Dermis blood vessel endothelial cell (primary cell): ENCODE measurements at places on chromosomes 6 and 20.
A peak's percentile ranks its signal among the peaks of the same experiment; 100 is the strongest.

GRCh38 chr6:162675503-162675902 is 52.1 kb downstream of the PRKN start:
- DNase-seq, result no peak

DNA sequence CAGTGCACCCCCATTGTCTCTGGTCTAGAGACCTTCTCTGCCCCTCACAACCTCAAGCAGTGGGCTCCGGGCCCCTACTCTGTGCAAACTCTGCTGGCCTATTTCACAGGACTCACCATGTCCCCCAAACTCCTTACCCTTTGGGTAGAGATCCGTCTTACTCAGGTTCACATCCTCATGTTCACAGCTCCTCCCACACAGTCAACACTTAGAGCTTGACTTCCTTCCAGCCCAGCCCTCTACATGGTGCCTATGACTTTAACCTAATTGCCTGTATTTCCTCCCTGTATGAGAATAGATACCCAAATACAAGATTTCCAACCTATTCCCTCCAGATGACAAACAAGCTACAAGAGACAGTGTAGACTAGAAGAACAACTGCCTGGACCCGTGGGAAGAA is 528.6 kb upstream of the JARID2 start:
- DNase-seq, result no peak

DNA sequence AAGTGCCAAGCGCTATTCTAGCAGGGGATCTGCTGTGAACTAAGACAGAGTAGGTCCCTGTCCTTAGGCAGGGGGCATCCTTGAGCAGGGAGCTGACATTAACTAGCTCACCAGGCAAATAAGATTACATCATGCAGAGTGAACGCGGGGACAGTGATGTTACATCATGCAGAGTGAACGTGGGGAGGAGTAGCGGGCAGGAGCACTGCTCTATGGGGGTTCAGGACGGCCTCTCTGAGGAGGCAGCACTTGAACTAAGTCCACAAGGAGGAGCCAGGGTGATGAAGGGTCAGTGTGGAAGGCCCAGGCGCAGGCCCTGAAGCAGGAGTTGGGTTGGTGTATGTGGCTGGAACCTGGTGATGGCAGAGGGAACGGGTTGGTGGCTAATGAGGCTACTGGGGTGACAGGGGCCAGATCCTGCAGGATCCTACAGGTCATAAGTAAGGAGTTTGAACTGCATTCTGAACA is 38.7 kb downstream of the KAT14 start:
- DNase-seq, result no peak

GRCh38 chr6:39218868-39219567 is 10.3 kb downstream of the KCNK5 start:
- DNase-seq, result no peak

DNA sequence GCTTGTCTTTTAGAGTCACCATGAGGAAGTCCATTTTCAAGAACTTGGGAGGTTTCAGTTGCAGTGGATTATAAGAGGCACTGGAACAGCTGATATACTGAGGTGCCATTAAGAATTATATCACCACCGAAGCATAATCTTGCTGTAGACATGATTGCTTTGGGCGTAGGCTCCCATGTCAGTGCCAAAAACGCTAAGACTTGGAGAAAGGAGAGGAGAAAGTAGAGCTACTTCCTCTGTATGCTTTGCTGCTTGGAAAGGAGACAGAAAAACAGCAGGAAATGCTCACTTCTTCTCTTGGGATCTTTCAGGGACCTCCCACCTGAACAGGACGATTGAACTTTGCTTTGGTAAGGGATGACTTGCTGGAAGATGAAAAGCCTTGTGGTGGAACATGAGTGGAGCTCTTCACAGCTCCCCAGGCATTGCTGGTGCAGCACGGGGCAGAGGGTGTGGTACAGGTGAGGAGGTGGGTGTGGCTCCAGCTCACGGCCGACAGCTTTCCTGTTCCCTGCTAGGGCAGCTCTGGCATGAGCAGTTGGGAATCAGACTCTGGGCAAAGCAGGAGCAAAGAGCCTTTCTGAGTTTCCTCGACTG is 190.4 kb upstream of the JAG1 start:
- no peak for DNase-seq

DNA sequence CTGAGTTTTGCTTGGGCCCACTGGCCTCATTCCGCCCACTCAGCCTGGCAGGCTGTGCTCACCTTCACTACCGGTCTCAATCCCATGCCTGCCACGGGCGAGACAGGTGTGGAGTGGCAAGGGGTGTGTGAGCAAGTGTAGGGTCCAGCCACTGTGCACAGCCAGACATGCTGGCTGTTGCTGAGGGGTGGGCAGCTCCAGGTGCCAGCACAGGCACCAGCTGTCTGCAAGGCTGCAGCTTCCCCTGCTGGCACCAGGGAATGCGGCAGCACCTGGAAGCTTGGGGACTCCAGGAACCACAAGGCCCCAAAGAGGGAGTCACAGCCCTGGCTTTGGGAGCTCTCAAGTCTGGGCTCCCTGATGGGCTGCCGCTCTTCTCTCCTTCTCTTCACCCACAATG is 372.7 kb downstream of the CBLN4 start:
- no peak for DNase-seq

DNA sequence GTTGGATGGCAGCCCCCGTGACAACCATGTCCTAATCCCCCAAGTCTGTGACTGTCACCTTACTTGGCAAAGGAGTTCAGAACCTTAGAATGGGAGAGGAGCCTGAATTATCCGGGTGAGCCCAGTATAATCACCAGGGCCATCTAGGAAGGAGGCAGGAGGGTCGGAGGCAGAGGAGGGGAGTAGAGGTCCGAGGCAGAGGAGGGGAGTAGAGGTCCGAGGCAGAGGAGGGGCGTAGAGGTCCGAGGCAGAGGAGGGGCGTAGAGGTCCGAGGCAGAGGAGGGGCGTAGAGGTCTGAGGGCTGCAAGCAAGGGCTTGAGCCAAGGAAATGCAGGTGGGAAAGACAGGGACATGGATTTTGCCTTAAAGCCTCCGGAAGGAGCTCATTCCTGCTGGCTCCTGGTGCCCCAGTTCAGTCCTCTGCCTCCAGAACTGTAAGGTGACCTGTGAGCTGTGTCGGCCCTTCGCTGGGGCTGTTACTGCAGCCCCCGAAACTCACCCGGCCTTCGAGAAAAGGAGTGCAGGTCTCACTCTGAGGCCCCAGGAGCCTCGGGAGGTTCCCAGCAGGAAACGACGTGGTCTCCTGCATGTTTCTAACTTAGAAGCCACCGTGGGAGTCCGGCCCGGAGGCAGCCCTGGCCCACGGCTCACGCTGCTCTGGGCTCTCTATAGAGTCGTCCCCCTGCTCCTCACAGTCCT is 20.0 kb upstream of the SLCO4A1 start:
- DNase-seq, result no peak

GRCh38 chr6:72522735-72523141 is 99.1 kb upstream of the KCNQ5 start:
- no peak for DNase-seq

GRCh38 chr6:166627875-166628801 is 1.1 kb upstream of the RPS6KA2 start:
- DNase-seq, result peak; percentile 90

DNA sequence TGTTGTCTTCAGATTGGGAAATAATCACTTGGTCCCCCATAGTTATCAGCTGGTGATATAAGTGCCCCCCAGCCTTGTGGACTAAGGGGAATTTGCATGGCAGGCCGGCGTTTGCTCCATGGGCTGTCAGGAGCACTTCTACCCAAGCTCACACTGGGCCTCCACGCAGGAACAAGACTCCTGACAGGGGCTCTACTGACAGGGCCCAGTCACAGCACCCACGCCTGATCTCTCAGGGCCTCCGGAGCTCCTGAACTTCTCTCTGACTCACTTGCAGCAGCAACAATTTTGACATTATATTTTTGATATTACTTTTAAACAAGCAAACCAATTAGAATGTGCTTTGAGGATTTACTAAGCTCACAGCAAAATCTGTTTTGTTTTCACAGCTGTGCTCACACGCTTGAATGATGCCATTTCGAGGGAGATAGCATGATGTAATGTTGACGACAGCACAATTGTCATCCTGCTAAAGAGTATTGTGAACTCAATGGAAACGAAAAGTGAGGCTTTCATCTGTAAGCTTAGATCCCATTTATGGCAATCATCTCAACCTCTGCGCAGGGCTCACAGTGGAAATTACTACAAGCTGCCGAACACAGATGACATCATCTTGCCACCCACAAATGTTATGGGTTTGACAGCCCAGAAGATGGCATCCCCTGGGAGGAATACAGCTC is 28.7 kb upstream of the TXNDC5 start:
- DNase-seq, result peak; percentile 56

DNA sequence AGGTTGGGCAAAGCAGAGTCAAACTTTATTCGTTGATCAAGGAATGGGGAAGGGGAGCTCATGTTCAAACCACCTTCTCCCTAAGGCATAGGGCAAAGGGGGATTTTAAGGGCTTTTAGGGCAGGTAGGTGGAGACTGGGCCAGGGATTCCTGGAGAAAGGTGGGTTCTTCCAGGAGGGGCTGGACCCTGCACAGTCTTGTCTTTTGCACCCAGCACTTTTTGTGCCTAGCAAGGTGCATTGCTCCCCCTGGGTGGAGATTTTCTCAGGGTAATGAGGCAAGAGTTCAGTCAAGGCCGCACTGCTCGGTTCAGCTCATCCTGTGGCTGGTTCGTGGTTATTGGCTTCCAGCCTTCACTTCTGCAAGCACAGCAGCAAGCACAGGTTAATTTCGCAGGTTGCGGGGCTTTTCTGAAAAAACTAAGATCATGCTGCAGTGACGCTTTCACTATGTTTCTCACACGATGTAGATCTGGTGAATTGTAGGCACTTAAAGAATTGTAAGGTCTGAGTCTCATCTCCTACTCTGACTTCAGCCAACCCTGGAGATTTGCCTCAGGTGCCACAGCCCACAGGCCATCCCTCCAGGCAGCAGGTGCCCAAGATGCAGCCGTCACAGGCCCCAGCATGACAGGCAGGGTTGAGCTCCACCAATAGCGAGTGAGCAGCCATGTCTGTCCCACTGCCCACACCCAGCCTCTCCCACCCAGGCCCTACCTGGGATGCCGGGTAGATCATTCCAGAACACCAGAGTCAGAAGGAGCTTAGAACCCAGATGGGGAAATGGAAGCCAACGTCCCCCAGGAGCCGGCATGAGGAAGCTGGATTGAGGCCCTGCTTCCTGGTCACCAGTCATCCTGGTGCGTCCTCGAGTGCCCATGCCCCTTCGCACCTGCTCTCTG is 37.1 kb downstream of the SUN5 start:
- DNase-seq, result no peak

GRCh38 chr6:25965058-25965457 is 2.5 kb downstream of the TRIM38 start:
- DNase-seq, result no peak

- peak; percentile 86 for DNase-seq
Measured at GRCh38 chr6:50816115-50816675, 2.5 kb upstream of the TFAP2B start.

GRCh38 chr6:125519367-125519766 is 217.6 kb upstream of the HDDC2 start:
- no peak for DNase-seq

GRCh38 chr6:37207903-37208456 is 38.0 kb downstream of the PIM1 start:
- DNase-seq, result peak; percentile 86

GRCh38 chr20:62293111-62293784 is 9.5 kb upstream of the ADRM1 start:
- no peak for DNase-seq

DNA sequence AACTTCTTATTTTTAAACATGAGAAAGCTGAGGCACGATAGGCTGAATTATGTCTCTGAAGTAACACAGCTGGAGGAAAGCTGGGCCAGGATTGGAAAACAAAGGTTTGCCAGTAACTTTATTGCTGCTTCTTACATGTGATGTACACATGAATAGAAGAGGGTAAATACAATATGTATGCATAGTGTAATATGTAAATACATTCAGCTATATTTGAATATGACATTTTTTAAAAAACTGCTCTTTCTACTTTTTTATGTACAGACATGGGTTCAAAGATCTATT is 90.2 kb downstream of the ADTRP start:
- no peak for DNase-seq

GRCh38 chr6:38117281-38117680 is 297.8 kb downstream of the ZFAND3 start:
- DNase-seq, result peak; percentile 54

GRCh38 chr6:118893064-118893806 is 717 bp upstream of the ASF1A start:
- DNase-seq, result peak; percentile 75

GRCh38 chr6:46269447-46270229 is 98.9 kb upstream of the ENPP5 start:
- no peak for DNase-seq

DNA sequence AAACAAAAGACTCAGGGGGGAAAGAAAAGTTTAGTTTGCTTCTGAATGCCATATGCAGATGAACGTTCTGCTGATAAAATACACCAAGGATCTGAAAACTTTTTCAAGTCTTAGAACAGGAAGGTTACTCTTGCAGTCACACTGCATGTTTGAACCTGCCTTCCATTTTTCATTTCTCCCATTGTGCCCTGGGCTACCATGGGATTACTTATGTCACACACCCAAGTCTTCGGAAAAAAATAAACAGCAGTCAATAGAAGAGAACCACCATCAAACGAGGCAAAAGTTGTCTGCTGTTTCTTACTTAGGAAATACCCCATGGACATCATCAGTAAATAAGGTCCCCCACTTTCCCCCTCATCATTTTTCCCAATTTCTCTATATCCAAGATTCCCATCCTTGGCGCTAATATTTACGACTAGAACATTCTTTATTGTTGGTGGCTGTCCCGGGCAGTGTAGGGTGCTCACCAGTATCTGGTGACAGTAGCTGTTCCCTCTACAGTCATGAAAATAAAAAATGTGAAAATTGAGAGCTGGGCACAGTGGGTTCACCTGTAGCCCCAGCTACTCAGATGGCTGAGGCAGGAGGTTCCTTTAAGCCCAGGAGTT is 202.5 kb downstream of the BCAS1 start:
- no peak for DNase-seq

- peak; percentile 48 for DNase-seq
Measured at GRCh38 chr20:10171864-10172751, 46.5 kb upstream of the SNAP25 start.

DNA sequence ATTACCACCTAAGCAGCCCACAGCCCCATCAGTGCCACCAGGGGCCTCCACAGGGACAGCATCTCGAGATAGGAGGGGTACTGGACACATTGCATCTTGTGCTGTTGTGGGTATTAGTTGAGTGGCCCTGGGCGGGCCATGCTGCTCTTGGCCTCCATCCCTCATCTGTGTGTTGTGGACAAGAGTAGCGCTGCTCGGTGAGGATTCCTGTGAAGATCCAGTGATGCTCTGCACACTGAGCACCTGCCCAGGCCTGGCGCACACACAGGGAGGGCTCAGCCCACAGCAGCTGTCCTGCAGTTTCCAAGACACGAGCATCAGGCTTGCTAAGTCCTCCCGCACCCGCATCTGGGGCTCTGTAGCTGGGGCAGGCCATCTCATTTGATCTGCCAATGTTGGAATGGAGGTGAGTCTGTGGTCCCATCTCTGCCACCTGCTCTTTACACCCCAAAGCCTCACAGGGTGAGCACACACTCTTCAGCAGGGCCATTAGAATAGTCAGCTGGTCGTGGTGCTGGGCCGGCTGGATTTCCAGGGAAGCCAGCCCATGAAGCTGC is 32.0 kb downstream of the SPATA2 start:
- DNase-seq, result no peak
